ENCODE measurements at places on chromosomes 6 and 20.

GRCh38 chr6:162289972-162290371 is 437.6 kb downstream of the PRKN start:
- DNase-seq: no peak

GRCh38 chr20:33990075-33990474 is 3.6 kb upstream of the RALY start:
- no peak for DNase-seq

GRCh38 chr20:40787941-40788340 is 98.9 kb upstream of the MAFB start:
- no peak for DNase-seq

GRCh38 chr6:43869792-43870659 is 100.0 kb downstream of the VEGFA start:
- DNase-seq: no peak

GRCh38 chr6:21437581-21437980 is 156.0 kb upstream of the SOX4 start:
- DNase-seq: no peak

Data from ELF-1 (cell line).